AG08396 (cell line): ENCODE measurements at places on chromosomes 2 and 18.

DNA sequence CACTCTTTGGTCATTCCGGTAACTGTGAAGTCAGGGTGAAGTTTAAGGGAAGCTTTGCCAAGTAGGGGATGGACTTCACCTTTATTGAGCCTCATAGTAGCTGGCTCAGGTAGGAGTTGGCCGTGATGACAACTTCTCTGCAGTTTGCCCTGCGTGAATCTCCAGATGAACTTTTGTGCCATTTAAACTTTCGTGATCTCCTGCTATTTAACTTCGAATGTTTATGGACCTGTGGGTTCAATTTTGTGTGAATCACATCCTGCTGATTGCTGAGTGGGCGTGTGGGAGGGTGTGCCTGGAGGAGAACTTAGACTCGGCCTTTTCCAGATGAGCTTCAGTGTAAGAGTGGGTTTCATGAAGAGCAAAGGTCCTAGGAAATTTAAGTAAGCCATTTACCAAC lies 4.2 kb downstream of the UGT1A1 start:
- peak; percentile 67 for DNase-seq

DNA sequence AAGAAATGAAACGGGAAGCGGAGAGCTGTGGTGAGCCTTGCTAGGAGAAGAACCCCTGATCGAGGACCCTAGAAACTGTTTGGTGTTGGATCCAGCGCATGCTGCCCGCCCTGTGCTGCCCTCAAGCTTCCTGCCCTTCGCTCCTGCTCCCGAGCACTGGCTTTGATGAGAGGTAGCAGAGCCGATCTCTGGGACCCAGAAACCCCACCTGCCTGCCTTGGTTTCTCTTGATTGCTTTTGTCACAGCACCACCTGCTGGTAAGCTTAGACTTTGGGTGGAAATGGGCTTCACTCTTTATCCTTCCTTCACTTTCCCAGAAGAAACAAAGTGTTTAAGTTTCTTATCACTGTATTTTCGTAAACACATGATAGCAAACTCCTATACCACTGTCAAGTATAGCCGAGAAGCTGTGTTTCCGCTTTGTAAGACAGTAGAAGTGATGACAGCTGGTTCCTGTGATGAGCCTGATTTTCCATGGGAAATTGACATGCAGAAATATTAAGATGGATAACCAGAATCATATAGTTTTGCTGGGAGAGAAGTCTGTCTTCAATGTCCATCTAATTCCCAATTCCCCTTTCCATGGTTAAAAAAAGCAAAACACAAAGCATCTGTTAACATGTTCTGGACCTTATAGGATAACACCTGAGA lies 267.4 kb downstream of the PHLPP1 start:
- DNase-seq: peak; percentile 70

DNA sequence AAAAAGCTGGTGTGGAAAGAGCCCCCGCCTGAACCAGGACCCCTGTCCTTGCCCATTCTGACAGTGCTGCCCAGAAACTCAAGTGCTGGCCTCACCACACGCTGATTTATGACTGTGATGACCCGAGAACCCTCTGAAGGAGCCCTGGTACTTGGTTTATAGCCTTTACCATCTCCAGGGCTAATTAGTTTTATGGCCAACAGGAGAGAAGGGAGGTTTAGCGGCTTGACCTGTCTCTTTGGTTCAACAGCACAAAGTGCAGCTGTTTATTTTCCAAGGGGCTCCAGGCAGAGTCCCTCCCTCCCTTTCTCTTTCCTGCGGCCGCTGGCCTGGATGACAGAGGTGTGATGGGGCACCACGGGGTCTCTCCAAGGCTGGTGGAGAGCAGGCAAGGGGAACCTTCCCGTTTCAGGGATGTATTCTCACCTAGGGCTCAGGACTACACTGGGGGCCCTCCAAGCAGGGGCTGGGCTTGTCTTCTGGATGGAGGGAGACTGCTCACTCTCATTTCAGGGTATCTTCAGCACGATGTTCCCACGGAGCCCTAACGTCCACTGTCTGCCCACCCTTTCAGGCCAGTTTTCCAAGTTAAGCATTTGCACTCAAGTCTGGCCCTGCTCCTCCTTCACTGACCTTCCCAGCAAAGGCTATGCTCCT lies 174.2 kb upstream of the GLI2 start:
- DNase-seq: no peak

DNA sequence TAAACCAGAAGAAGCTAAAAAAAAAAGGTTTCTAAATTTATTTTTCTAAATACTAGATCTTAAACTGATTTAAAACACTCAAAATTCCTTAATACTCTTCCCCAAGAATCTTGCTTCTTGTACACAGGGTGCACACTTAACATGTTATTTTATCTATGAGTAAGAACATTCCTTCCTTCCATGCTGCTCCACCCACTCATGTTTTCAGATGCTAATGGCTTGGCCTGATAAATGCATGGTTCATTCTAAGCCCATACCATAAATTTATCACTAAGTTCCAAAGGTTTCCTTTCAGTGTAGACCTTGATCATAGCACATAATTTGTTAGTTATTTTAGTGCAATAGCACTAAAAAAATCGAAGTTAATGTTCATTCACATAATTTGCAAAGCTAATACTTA lies 8.1 kb downstream of the FBXO48 start:
- DNase-seq: peak; percentile 38

DNA sequence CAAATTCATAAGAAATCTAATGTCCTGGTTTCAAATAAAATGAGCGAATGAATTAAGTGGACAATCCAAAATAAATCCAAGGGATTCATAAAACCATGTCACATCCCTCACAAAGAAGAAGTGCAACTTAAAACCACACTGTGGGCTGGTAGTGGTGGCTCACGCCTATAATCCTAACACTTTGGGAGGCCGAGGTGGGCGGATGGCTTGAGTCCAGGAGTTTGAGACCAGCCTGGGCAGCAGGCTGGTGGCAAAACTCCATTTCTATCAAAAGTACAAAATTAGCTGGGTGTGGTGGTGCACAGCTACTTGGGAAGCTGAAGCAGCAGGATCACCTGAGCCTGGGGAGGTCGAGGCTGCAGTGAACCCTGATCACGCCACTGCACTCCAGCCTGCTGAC lies 25.4 kb downstream of the FAM98A start:
- DNase-seq: no peak

DNA sequence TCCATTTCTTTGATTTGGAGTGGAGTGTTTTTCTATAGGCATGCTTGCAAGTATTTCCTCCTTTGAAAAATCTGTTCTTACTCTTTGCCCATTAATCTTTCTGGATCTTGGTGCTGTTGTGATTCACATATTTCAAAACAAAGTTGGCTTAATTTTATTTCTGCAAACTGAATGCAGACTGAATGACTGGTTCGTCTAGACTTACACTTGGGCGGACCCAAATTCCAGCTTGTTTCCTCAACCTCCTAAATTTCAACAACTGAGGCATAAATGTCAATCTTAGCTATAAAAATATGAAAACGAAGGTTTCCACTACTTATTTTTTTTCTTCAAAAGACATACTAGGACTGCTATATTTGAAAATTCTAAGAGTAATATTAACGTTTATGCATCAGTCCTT lies 59.0 kb downstream of the ANKRD44 start:
- no peak for DNase-seq

GRCh38 chr2:46471-47345 lies at the start of gene FAM110C:
FAM110C (minus strand) TSS chr2:46505; CDS start chr2:46385, 120 bp downstream.
- DNase-seq: peak; percentile 49

GRCh38 chr2:152336854-152337510 lies 2.0 kb downstream of the FMNL2 start:
- peak; percentile 41 for DNase-seq

GRCh38 chr2:210442457-210442856 lies 34.1 kb downstream of the LANCL1 start:
- DNase-seq: no peak

GRCh38 chr2:38440655-38441054 lies 63.6 kb upstream of the ATL2 start:
- no peak for DNase-seq
